Heart right ventricle (tissue), 16 donors: ENCODE measurements at places on chromosomes 4 and X. TPM values are rescaled to one million over a fixed set of nuclear protein-coding genes. Genes with fewer than 3 reads are reported as not detected.

Gene DNAAF6
- polyA plus RNA-seq: not detected

Gene NLRP2B
- polyA plus RNA-seq: not detected

Gene DCAF4L1
- polyA plus RNA-seq: 0.14 TPM

Gene MGARP
- polyA plus RNA-seq: 1.7 TPM

Gene PABPC1L2B
- not detected for polyA plus RNA-seq

Gene ZXDA
- polyA plus RNA-seq: 0.75 TPM

Gene PCDH18
- polyA plus RNA-seq: 2.3 TPM

Gene PRKG2
- not detected for polyA plus RNA-seq

Gene TMEM187
- polyA plus RNA-seq: 3.4 TPM

Gene PLRG1
- 33.4 TPM for polyA plus RNA-seq
